ENCODE measurements at places on chromosomes 2 and 18.
A peak's percentile ranks its signal among the peaks of the same experiment; 100 is the strongest.

- DNase-seq = no peak
Measured at GRCh38 chr2:158128168-158128973, 26.7 kb downstream of the UPP2 start.

DNA sequence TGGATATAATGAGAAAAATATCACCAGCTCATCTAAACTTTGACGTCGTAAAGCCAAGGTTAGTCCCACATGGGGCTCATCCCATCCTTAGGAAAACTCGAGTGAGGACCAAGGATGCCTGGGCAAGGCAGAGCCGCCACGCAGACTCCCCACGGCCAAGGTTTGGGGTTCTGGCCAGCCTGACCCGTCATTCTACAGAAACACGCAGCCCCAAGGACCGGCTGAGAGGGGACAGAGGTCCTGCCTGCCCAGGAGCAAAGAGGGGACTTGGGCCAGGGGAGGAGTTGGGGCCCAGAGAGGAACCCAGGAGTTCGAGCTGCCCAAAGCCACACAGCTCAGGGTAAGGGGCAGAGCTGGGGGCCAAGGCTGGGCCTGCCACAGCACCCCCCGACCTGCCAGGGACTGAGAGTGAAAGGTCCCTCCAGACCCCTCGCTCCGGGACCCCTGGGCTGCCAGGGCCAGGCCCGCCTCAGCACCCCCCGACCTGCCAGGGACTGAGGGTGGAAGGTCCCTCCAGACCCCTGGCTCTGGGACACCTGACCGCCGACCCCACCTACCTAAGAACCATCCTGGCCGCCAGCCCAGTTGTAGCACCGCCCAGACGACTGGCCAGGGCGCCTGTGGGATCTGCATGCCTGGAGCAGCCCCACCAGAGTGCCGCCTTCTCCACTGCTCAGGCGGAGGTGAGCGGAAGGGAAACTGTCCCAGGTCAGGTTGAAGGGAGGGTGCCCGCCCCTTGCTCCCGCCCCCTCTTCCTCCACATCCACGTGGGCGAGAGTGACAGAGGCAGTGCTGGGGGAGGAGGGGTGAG, at the start of gene PDCD1:
PDCD1 (minus strand) TSS at position 689 of the 811 bp plus-strand sequence; CDS start at position 633, 56 bp downstream.
- peak; percentile 35 for DNase-seq

GRCh38 chr2:197079832-197080555, 153.5 kb upstream of the PGAP1 start:
- DNase-seq = peak; percentile 35

DNA sequence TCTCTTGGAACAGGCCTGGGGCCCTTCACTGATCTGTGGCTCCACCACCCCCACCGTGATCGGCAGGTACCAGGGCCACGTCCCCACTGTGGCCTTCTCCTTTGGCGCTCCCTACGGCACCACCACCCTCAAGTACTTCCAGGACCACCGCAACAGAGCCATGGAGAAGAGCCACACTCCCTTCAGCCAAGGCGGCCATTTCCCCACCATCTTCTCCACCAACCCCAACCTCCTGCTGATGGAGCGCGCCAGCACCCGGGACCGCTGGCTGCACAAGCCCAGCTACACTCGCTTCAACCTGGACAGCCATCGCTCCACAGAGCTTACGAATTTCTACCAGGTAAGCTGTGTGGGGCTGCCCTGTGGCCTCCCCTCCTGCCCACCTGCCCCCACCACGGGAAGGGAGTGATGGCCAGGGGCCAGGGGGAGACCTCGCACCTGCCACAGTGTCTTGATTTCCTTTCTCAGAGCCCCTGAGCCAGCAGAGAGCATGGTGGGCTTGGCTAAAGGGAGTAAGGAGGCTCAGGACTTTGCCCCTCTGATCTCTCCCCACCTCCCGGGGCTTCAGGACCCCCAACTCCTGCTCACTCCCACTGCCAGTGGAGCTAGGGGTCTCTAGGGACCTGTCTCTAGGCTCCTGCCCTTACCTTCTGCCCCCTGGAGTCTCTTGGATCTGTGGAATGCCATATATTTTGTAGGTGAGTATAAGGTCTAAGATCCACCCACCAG, 65.2 kb downstream of the CIB4 start:
- no peak for DNase-seq

GRCh38 chr2:35081001-35081621, 1274.5 kb upstream of the CRIM1 start:
- DNase-seq = no peak

Measured in nucleus accumbens (tissue), 56 donors.